ENCODE measurements at places on chromosomes 2 and 18.

GRCh38 chr18:21242780-21243401 is 859 bp downstream of the GREB1L start:
- no peak for DNase-seq

DNA sequence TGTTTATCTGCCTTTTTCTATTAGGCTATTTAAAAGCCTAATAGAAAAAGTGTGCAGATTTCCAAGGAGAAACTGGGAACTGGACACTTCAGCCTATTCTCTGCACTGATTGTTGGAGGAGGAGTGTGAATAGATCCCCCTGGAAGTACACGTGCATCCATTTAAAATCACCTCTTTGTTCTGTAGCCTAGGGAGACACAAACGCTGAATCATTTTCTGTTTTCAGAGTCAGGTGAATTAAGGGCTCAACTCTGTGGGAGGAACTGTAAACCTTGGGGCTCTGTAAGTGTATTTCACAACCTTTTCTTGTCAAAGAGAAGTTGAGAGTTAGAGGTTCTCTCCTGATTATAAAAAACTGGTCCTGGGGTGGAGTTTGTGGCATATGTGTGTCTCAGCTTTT is 159.7 kb downstream of the SPAG16 start:
- DNase-seq: no peak

GRCh38 chr2:232348936-232349335 is 29.6 kb upstream of the ALPP start:
- no peak for DNase-seq

GRCh38 chr18:45171679-45172191 is 443.5 kb upstream of the SLC14A2 start:
- no peak for DNase-seq

DNA sequence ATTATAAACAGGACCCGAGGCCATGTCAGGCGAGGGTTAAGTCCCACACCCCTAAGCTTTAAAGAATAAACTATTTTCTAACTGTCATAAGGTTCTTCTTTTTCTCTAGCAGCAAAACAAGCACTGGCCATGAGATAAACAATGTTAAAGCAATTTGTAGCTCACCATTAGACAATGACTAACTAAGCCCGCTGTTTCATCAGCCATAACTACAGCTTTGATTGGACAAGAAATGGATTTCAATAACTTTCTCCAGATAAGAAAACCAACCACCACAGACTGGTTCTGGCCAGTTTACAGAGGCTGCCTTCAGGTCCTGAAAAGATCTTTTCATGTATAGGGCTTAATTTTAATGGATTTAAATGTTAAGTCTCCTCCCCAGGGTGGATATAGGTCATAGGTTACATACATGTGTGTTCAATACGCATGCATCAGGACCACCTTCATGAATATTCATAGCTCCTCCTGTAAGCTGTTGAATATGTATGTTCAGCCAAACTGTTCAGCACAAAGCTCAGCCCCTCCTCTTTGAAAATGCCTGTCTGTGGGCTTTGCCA is 108.7 kb upstream of the RAB6C start:
- no peak for DNase-seq

DNA sequence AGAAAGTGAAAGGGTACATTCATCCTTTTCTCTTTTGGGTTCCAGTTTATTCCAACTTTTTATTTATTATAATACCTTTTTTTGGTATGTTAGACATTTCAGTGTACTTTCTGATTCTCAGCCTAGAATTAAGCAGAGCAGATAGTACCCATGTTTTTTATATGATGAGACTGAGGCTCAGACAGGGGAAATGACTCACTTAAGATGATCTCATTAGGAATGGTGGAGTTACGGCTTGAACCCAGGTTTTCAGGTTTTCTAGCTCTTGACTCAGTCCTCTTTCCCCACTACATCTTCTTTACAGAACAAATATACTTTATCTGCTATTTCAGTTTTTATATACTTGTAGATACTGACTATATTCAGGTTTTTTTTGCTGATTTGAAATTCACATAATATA is 51.7 kb upstream of the OTX1 start:
- no peak for DNase-seq

- no peak for DNase-seq
Measured at GRCh38 chr2:53289309-53290006, 478.1 kb upstream of the CHAC2 start.

- DNase-seq: no peak
Measured at GRCh38 chr2:73080321-73081131, 9.0 kb upstream of the SFXN5 start.

- DNase-seq: no peak
Measured at GRCh38 chr2:41482659-41483058, 565.2 kb upstream of the PKDCC start.

- DNase-seq: no peak
Measured at GRCh38 chr18:57984490-57985115, 59.4 kb upstream of the NEDD4L start.

DNA sequence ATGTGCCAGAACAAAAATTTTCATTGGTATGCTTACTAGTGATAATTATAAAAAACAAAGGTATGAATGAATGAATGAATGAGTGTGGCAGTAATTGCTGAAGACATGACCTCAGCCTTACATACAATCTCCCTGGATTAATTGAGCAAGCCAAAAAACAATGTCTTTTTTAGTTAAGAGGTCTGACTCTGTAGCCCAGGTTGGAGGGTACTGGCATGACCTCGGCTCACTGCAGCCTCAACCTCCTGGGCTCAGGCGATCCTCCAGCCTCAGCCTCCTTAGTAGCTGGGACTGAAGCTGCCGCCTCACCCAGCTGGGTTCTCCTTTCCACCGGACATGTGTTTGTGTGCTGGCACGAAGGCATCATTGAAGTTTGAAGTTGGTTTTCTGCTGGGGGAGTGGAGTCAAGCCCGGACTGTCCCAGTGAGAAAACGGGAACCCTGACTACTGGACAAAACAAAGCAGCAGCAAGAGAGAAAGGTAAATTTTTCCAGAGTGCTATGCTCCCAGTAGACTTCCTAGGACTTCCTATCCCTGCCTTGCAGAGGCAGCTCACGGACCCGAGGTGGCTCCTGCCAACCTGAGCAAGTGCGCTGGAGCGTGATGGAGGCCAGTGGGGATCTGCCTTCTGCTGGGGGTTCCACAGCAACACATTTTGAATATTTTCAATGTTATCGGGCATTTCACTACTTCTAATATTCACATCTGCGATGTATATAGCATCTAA is 6.4 kb upstream of the IMP4 start:
- no peak for DNase-seq

DNA sequence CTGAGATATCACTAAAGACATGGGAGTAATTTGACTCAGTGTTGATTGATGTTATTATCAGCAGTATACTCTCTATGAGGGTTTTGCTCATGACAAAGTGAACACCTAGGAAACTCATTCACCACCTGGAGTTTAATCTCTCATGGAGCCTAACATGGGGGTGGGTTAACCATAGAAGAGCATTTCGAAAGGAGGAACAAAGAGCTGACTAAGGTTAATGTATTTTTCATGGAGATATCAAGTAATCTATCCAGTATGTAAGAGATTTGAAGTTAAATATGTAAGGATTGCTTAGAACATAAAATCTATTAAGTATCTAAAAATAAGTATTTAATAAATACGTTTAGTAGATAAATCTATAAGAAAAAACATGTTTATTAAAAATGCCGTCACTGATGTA is 917.8 kb downstream of the EPHA4 start:
- DNase-seq: no peak

GRCh38 chr2:45010702-45011012 is 1.4 kb upstream of the SIX2 start:
- no peak for DNase-seq
